ENCODE measurements at places on chromosomes 1 and 21.
A peak's percentile ranks its signal among the peaks of the same experiment; 100 is the strongest.

DNA sequence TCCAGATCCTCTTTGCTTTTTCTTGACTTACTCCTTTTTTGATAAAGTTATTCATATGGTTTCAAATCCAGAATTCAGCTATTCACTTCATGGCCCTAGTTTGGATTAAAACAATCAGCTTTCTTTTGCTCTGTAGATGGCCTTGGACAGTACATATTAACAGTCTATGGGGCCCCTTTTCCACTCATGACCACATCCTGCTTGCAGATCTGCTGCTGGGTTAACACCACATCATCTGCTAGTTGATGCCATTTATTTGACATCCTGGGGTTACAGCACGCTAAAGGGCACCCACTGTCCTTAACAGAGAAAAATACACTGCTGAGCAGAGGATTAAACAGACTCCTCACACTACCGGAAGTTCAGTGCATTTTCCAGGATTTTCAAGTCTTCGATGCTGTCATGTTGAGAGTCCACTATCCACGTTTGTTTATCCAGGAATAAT is 941 bp upstream of the IFI16 start:
- DNase-seq: peak; percentile 54

- no peak for DNase-seq
Measured at GRCh38 chr1:11355559-11356475, 82.8 kb downstream of the UBIAD1 start.

DNA sequence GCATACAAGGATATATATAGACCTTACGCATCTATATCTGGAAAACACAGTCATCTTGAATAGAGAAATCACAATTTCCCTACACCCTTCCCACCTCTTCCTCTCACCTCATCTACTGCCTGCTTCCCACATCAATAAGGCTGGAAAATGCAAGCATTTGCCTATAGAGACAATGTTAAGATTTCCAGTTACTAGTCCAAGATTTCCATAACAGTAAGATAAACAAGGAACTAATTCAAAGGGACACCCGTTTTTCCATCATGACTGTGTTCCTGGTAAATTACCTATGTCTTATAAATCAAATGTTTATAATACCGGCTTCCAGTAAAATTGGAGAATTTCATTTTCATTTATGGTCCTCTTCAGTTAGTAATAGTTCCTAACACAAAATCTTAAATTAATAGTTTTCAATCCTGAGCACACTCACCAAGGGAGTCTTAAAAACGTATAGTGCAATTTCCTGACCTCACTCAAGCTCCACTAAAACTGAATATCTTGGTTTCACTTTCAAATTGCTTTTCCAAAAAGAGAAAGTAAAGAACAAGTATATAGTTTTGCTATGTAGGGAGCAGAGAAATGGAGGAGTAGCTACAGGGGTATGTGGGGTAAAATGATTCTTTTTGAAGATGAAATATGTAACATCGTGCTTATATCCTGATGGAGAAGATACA is 398.7 kb downstream of the PLPP3 start:
- DNase-seq: no peak

GRCh38 chr21:41411449-41412089 is 14.5 kb upstream of the MX1 start:
- DNase-seq: peak; percentile 14

DNA sequence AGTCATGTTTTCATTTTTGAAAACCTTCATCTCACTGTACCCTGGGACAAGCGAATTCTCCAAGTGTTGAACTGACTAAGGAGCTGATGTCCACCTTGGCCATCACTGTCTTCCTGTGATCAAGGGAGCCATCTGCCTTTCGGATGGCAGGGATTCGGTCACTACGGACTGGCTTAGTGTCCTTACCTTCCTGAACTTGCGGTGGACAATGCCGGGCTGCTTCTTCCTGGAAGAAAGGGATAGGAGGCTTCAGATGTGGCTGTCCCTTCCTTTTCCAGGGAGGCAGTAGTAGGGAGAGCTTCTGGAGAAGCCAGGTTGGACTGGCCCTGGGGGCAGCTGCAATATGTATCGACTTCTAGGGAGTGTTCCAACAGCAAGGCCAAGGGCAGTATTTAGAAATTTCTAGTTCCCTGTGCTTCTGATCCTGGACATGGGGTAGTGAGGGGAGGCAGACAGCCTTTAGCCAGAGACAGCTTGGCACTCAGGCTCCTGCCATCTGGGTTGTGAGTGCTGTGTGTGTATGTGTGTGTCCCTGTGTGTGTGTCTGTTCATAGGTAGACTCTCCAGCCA is 114.6 kb downstream of the IER5 start:
- no peak for DNase-seq

GRCh38 chr1:117571496-117571895 is 34.4 kb upstream of the TENT5C start:
- DNase-seq: no peak

DNA sequence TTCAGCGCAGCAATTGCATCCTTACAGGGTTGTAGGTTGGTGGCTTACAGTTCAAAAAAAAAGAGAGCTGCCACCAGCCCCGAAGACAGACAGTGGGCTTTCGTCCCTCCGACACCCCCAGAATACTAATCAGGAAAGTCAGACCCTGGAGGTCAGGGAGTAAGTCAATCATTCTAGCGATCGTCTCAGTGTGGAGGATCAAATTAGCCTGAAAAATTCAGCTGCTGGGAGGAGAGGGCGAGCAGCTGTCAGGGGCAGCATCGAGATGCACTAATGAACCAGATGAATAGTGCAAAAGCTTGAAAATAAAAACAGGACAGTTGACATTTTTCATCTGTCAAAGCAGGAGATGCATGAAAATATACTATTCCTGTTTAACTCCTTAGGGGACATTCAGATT is 138.4 kb downstream of the NEK7 start:
- no peak for DNase-seq

DNA sequence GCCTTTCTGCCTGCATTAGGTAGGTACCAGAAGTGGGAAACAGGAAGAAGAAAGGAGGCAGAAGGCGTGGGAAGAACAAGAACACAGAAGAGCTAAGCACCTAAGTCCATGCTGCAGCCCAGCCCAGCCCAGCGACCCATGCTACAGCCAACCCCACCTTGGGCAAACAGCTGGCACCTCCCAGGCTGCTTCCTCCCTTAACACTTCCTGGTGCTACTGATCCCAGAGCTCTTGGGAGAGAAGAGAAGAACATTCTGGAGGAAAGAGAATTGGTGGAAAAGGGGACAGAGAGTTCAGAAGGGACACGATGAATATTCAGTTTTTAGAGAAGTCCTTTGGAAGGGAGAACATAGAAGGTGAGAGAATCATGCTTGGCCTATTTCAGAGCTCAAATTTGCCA is 28.5 kb downstream of the PLEKHA6 start:
- no peak for DNase-seq

- DNase-seq: peak; percentile 93
Measured at GRCh38 chr1:51063121-51063520, 38.9 kb upstream of the C1orf185 start.

DNA sequence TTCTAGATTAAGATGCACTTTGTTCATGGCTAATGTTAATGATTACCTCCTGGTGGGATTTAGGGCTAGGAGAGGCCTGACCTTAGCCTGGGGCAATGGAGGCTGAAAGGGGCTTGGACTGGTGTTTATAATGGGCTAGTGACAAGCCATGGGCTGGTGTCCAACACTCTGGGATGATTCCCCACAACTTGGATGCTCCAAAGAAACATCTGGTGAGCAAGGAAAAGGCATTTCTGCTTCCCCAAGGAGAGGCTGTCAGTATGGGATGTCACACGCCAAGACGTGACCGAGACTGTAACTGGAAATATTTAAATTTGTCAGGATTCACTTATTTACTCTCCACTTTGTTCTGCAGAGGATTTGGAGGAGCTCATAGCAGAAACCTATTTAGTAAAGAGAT is 45.2 kb downstream of the PTPRU start:
- peak; percentile 8 for DNase-seq

DNA sequence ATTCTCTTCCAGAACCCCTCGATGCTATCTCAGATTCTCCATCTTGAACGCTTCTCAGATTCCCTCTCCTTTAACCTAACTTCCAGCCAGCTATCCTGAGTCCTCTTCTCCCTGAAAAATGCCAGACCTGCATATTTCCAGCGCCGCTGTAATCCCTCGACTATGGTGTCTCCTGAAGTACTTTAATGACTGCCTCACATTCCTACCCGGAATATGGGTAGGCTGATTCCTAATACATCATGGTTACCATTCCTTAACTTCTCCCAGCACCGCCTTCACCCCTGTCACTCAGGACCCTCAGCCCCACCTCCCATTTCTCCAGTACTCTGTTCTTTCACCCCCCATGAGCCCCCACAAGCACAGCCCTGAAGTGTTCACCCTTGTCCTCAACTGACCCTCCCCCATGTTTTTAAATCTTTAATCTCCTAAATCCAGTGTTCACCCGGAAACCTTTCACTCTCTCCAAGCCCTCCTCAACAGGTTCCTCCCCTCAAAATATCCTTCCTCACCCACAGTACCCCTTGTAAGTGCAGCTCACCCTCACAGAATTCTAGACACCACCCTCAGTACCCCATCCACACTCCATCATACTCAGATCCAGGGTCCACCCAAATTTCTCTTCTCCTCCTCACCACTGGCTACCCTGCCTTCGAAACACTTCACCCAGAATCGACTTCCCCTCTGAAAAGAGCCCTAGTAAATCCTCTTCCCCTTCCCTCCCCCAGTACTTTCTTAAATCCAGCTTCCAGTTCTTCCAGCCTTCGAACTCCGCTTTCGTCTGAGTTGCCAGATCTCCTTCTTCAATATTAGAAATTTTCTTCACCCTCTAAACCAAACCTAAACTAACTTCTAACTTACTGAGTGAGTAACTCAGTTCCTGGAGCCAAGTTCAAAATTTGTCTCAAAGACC is 922 bp downstream of the CPT2 start:
- DNase-seq: peak; percentile 62

DNA sequence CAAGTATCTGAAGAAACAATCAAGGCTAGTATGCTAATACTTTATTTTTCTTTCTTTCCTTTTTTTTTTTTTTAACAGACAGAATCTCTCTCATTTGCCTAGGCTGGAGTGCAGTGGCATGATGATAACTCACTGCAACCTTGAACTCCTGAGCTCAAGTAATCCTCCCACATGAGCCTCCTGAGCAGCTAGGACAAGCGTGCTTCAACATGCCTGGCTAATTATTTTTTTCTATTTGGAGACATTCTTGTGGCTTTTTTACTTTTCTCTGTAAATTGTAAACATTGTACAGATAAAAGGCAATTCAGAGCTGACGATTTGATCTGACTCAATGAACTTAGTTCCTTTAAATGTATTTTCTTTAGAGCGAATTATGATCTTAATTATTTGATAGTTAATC is 41.4 kb downstream of the CCDC18 start:
- DNase-seq: peak; percentile 34

DNA sequence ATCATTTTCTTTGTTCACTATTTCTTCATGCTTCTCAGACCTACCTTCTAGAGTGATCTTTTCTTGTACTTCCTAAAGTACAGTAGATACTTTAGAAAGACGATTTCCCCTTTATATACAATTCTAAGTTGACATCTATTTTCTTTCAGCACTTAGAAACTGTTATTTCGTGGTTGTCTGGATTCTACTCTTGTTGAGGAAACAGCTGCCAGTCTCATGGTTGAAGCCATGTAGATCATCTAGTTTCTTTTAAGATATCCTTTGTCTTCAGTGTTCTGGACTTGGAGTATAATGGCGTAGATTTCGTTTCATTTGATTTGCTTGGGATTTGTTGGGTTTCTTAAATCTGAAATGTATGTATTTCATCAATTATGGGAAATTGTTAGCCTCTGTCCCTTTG is 67.6 kb downstream of the PKN2 start:
- no peak for DNase-seq

DNA sequence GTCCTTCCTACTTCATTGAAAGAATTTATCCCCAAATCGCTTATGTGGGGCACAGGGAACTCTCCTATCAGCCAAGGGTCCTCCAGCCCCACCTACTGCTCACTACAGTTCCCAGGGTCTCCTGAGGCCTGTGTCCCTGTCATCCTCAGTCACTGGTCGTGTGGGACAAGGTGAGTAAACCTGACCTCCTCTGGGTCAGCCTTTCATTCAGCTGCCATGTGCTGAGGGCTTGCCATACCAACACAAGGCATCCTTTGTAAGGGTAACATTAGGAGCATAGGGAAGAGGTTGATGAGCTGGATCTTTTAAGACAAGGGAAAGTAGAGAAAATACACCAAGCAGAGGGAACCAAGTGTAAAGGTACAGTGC is 11.2 kb upstream of the SNAPIN start:
- peak; percentile 10 for DNase-seq

- DNase-seq: no peak
Measured at GRCh38 chr1:181685211-181685610, 201.9 kb downstream of the CACNA1E start.

DNA sequence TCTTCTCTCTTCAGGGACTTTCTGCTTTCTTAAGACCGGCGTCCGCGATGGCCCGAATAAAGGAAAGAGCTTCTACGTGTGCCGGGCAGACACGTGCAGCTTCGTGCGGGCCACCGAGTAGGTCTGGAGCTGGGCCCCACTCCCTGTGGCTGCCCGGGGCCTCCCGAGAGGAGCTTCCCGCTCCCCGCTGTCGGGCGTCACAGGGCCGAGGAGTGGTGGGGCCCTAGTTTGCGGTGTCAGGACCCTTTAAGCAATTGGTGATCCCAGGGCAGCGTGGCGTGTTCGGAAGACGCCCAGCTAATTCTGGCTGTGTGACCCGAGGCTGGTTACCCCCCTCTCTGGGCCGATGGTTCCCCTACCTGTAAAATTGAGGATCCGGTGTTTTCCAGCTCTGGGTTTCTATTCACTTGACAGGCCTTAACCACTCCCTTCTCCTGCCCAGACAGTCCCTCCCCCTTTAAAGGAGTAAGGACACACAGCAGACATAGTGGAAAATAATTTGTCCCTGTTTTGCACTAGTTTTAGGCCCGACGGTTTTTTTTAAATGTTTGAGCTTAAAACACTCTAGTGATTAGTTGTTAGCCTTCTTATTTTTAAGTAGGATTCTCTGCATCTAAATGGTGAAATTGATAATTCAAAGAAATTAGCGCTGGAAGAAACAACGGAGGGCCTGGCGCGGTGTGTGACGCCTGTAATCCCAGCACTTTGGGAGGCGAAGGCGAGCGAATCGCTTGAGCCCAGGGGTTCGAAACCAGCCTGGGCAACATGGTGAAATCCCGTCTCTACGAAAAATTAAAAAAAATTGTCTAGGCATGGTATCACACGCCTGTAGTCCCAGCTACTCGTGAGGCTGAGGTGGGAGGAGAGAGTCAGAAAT is 553 bp downstream of the TTF2 start:
- DNase-seq: peak; percentile 55

- no peak for DNase-seq
Measured at GRCh38 chr1:187773168-187773567, 944.4 kb downstream of the PLA2G4A start.

- no peak for DNase-seq
Measured at GRCh38 chr1:40107290-40107959, 10.4 kb upstream of the PPT1 start.

Measured in EH (cell line).